Gastroesophageal sphincter (tissue), 4 donors: ENCODE measurements at places on chromosomes 6 and 20. TPM values are rescaled to one million over a fixed set of nuclear protein-coding genes. Genes with fewer than 3 reads are reported as not detected.

Gene PPARD
- total RNA-seq: 10.3 TPM

- no peak for ATAC-seq
These were observed 200.9 kb downstream of the BACH2 start for GRCh38 chr6:90095788-90096187.

Gene FAM83C
- total RNA-seq: not detected

DNA sequence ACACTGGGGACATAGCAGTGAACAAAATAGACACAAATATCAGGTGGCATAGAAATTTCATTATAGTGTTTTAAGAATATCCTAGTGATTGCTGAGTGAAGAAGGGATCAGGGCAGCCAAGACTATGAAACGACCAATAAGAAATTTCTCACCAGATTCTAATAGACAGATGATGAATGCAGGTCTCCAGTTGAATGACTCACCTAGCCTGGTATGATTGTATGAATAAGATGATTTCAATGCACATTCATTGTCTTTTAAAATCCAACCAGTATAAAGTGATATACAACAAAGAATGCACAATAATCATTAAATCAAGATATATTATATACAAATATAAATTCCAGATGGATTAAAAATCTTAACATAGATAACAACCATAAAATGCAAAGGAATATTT lies 124.5 kb upstream of the TENT5A start:
- ATAC-seq: no peak

Gene LCA5
- 11.8 TPM for total RNA-seq

DNA sequence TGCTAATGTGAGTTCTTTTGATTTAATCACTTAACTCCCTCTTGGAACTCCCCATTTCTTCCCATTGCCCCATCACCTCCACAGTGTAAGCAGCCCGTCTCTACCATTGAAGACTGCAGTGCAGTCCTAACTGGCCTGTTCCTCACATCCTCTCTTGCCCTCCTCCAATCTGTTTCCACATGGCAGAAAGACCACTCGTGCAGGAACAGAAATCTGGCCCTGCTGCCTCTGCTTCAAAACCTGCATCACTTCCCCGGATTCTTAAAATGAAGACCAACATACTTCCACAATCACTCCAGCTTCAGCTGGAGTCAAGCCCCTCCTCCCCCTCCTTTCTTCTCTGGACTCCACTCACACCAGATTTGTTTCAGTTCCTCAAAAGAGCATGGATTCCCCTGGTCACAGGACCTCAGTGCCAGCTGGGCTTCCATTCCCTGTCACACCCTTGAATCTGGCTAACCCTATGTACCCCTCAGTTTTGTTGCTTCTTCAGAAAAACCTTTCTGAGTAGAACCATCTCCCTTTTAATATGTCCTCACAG lies 802.3 kb downstream of the MAFB start:
- ATAC-seq: peak; percentile 54

Gene MCHR2
- total RNA-seq: not detected

GRCh38 chr6:163438940-163439335 lies 24.4 kb downstream of the QKI start:
- no peak for ATAC-seq

DNA sequence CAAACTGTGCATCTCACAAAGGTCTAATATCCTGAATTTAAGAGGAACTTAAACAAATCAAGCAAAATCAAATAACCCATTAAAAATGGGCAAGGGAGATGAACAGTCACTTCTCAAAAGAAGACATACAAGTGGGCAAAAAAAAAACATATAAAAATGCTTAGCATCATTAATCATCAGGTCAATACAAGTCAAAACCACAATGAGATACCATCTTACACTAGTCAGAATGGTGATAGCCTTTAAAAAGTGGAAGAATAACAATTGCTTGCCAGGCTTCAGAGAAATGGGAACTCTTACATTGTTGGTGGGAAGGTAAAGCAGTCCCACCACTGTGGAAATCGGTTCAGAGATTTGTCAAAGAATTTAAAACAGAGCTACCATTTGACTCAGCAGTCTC lies 646.7 kb upstream of the PTCHD4 start:
- no peak for ATAC-seq

DNA sequence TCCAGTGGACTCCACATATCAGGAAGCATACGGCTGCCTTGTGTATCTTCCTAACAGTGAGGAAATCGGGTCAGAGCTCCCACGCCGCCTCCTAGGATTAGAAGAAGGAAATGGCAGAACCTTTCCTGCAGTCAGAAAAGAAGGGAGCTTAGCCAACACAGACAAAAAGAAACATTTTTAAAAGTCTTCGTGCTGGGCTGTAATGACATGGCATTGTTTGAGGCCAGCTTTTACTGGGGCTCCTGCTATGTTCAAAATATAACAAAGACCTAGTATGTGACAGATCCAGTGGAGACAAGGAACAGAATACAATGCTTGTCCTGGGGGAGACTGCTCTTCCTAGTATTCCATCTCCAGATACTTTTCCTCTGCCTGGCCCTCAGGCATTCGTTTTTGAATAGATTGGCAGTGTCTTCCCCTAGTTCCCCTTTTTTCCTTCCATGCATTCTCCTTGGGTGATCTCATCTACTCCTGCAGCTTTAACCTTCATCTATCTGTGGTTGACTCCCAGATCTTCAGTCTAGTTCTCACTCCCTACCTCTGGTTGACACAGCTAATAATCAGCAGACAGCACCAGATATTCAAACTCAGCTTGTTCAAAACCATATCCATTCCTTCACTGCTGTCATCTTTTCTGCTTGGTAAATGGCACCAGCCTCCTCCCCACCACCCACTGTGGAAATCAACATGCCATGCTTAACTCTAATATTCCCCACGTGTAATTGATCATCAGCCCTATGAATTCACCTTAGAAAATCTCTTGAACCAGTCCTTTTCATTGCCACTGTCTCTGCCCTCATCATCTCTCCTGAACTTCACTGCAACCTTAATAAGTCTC lies 94.5 kb upstream of the VSTM2L start:
- ATAC-seq: no peak

DNA sequence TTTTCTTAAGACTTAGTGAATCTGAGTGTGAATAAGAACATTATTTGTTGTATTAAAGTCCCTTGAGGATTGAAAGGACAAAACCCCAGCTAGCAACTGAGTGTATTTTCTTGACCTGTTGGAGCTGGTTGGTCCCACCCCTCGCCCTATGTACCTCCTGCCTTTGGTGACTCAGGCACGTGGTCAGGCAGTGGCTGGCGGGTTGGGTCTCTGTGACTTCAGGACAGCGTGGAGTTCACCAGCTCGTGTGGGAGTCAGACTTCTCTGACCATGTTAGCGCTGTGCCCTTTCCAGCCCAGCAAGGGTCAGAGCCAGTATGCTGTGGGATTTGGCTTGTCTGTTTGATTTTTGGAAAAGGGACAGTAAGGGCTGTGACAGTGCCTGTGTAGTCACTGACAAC lies 93.7 kb downstream of the SSR1 start:
- peak; percentile 33 for ATAC-seq

Gene EPPIN
- total RNA-seq: not detected

Gene FAM184A
- total RNA-seq: 12.4 TPM
